Esophagus squamous epithelium (tissue), 5 donors: ENCODE measurements at places on chromosomes 12 and 14.

DNA sequence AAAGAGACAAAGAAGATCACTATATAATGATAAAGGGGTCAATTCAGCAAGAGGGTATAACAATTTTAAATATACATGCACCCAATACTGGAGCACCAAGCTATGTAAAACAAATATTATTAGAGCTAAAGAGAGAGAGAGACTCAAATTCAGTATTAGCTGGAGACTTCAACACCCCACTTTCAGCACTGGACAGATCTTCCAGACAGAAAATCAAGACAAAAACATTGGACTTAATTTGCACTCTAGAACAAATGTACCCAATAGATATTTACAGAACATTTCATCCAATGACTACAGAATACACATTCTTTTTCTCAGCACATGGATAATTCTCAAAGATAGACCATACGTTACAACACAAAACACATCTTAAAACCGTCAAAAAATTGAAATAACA, 81.0 kb downstream of the KLHL28 start:
- no peak for DNase-seq

- DNase-seq = no peak
These were observed 32.9 kb upstream of the EEA1 start for GRCh38 chr12:92961949-92962348.

DNA sequence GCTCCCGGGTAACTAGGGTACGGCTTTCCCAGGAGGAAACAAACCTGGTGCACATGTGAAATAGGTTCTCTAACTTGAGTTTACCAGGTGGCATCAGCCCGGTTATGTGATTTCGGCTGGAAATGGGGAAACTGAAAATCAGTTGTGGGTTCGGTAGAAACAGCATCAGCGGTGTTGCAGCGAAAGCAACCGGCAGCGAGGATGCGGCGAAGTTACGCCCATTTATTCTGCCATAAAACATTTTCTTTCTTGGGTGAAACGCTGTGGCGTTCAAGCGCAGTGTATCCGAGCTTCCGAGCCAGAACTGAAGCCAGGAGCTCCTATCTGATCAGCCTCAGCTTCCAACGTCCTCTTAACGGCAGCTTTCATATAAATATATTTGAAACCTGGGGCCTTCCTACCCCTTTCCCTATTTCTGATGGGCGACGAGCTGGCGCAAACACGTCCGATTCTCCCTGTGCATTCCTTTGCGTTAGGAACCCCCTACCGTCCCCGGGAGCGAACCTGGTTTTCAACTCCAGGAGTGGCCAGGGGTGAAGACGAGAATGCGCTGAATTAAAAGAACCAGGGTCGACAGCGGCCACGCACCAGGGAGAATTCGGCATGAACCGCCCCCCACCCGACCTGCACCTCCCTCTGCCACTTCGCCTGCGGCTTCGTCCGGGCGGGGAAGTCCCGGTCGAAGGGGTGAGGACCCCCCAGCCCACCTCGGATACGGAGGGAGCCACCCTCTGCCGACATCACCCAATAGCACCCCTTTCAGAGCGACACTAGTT, 1.6 kb downstream of the DPF3 start:
- no peak for DNase-seq

DNA sequence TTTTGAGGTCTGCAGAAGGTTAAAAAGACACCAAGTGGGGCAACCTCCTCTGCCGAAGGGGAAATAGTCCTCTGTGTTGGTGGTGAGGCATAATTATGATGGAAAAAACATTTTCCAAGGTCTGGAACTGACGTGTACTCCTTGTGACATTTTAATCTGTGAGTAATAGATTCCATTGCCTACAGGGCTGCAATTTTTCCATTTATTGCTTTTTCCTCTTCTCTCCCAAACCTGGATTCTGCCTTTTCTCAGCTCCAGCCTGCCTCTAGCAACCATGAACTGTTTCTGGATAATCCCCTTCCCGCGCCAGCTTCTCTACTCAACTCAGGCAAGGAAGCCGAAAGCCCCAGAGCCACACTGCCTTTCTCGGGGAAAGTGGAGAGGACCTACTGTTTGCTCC, 230.1 kb upstream of the PLXNC1 start:
- DNase-seq = no peak

- no peak for DNase-seq
These were observed 996 bp downstream of the SLC41A2 start for GRCh38 chr12:104956870-104957718.

DNA sequence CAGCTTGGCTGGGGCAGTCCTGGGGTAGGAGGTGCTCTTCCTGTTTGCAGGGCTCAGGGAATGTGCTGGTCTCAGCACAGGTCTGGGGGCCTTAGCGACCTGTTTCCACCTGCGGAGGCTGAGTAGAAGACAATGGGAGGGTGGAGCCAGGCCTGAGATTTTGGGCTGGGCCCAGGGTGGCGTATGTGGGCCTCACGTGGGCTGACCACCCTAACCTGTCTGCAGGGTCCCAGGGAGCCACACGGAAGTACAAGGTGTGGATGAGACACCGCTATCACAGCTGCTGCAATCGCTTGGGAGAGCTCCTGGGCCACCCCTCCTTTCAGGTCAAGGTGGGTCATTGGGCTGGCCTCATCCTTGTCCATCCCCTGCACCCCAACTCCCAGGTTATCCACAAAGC, 1.1 kb downstream of the NOC4L start:
- no peak for DNase-seq

- DNase-seq = no peak
These were observed 8.8 kb downstream of the BCL7A start for GRCh38 chr12:122030424-122031035.

- no peak for DNase-seq
These were observed 81.4 kb upstream of the EEA1 start for GRCh38 chr12:93010461-93010860.

GRCh38 chr12:3489057-3489456, 1.9 kb upstream of the PRMT8 start:
- no peak for DNase-seq

- no peak for DNase-seq
These were observed 714 bp upstream of the PSMC6 start for GRCh38 chr14:52706286-52706685.

GRCh38 chr12:131826097-131826928, 1.9 kb upstream of the MMP17 start:
- no peak for DNase-seq

DNA sequence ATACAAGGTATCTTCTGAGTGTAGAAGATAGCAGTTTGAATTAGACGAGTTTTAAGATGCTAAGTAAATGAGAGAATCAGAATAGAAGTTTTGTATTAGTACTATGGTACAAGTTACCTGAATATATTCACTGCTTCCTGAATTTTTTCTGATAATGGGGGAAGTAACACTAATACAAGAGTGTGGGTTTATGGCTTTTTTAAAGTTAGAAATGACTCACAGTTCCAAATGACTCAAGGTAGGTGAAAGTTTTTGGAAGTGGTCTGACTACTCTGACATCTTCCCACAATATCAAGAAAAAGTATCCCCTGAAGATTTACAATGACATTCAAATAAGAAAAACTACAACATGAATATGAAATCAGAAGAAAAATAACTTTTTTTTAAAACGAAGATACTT, 123.7 kb upstream of the GARIN6 start:
- DNase-seq = no peak

GRCh38 chr14:36791402-36791801, 129.7 kb downstream of the PAX9 start:
- no peak for DNase-seq

DNA sequence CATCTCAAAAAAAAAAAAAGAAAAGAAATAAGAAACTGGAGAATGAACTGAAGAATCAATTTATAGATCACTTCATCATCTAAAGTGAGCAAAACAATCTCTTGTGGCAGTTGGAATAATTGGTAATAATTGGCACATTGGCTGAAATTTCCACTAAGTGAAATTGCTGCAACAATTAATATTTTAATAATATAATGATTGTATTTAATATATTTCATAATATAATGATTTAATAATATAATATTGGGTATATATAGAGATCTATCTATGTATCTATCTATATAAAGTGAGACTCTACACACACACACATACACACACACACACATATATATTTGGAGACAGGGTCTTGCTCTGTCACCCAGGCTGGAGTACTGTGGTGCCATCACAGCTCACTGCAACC, 81.2 kb upstream of the PRICKLE1 start:
- DNase-seq = no peak

DNA sequence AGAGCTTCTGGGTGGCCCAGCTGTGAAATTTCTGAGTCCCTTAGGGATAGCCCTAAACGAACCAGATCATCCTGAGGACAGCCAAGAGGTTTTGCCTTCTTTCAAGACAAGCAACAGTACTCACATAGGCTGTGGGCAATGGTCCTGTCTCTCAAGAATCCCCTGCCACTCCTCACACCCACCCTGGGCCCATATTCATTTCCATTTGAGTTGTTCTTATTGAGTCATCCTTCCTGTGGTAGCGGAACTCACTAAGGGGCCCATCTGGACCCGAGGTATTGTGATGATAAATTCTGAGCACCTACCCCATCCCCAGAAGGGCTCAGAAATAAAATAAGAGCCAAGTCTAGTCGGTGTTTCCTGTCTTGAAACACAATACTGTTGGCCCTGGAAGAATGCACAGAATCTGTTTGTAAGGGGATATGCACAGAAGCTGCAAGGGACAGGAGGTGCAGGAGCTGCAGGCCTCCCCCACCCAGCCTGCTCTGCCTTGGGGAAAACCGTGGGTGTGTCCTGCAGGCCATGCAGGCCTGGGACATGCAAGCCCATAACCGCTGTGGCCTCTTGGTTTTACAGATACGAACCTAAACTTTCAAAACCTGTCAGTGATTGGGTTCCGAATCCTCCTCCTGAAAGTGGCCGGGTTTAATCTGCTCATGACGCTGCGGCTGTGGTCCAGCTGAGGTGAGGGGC, 38.9 kb downstream of the DAD1 start:
- no peak for DNase-seq

- no peak for DNase-seq
These were observed 41.1 kb downstream of the BRMS1L start for GRCh38 chr14:35867280-35867629.

- no peak for DNase-seq
These were observed 44.6 kb downstream of the CCDC85C start for GRCh38 chr14:99559286-99559990.

DNA sequence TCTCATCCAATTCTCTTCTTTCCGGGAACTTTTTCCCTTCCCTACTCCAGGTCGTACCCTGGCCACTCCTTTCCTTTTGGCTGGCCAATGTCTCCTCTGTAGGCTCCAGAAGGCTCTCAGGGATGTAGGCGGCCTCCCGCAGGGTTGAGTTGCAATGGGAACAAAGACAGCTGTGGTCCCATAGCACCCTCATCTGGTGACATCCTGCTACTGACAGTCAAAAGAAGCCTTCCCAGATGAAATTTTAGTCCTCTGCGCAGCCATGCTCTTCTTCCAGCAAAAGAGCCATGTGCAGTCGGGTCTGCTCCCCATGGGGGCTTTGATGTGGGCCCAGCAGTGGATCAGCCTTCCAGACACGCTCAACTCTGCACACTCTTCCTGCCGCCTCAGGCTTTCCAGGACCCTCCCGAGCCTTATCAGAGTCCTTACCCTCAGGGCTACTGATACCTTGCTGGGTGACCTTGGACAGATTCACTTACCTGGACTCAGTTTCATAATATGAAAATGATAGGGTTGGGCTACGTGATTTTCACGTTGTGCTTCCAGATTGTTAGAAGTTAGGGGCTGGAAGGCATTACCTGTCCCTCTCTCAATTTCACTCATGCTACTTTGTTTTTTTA, 5.5 kb upstream of the CELA1 start:
- DNase-seq = no peak

DNA sequence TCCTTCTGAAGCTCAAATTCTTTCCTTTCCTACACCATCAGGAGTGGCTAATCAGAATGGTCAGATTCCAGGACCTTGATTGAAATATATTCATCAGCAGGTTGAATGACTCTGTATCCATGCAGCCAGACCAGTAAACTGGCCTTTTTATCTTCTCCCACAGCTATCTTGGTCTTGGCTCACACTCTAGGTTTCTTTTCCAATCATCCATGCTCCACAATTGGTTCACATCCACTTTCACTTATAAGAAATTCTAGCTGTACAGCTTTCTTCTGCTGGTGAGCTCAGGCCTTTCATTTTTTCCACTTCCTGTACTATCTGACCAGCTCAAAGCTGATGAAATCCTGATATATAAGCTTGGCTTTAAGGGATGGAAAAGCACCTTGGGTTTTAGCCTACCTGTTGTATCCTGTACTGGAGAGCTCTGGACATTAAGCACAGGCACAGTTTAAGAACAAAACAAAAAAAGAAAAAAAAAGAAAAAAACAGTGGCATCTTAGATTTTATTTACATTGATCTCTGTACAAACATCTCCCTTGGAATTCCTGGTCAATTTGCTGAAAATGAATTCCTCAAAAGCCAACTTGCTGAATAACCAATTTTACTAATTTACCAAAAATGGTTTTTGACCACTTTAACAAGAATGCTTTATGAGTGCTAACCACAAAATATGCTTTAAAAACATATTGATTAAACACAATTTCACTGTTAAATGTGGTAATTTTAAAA, 91.6 kb upstream of the PAWR start:
- DNase-seq = no peak

- no peak for DNase-seq
These were observed 492.2 kb downstream of the FLRT2 start for GRCh38 chr14:86022031-86022629.

DNA sequence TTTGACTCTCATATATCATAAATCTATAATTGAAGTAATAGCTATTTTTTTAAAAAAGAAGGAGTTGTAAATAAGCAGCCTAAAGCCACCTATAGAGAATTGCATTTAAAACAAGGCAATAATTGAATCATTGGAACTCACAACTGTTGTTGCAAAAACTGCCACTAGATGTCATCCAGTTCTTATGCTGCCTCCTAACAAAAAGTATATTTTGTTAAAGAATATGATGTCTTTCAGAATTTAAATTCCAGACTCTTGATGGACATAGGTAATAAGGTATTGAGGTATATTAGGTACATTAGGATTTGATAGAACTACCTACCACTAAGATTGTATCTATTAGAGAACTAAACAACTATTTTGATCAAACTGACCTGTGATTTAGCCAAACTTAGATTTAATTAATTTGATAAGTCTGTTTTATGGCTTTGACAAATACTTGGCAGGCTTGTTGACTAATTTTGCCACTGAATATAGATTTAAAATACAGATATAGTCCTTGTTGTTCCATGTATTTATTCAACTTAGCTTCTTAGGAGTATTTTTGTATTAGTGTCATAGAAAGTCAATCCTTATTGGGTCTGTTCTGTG, 401.4 kb downstream of the RPL10L start:
- no peak for DNase-seq
